Uterus (tissue), 4 donors: ENCODE measurements at places on chromosomes 2 and 18. TPM values are rescaled to one million over a fixed set of nuclear protein-coding genes. Genes with fewer than 3 reads are reported as not detected.

INPP5D gene
- total RNA-seq: 37.9 TPM

GRHL1 gene
- total RNA-seq: 2.2 TPM

GPAT2 gene
- total RNA-seq: 5.4 TPM

MAPRE2 gene
- total RNA-seq: 29.8 TPM

CD207 gene
- total RNA-seq: 2.5 TPM

CD8B2 gene
- total RNA-seq: not detected

CCT4 gene
- total RNA-seq: 88.4 TPM

PJVK gene
- not detected for total RNA-seq

RGPD4 gene
- 0.34 TPM for total RNA-seq

ESPNL gene
- total RNA-seq: 7.7 TPM

NAB1 gene
- total RNA-seq: 132 TPM

GRCh38 chr2:232492236-232492848, 4.7 kb upstream of the ECEL1 start:
- DNase-seq: no peak

- no peak for DNase-seq
Observed at GRCh38 chr2:181836583-181836982, 54.9 kb upstream of the ITPRID2 start.

DNA sequence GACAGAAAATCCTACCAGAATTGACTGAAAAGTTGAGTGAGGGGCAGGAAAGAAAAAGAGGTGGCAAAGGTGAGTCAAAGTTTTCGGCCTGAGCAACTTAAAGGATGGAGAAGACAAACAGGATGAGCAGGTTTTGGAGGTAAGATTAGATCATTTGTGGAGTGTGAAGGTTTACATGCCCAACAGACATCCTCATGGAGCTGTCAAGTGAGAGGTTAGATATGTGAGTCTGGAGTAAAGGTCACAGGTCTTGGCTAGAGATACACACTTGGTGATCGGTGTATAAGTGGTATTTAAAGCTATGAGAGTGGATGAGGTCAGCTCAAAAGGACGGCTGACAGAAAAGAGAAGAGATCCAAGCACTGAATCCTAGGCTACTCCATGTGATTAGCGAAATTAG, 11.1 kb upstream of the MYL12A start:
- DNase-seq: no peak

- DNase-seq: no peak
Observed at GRCh38 chr2:28400419-28400818, 7.8 kb downstream of the FOSL2 start.

DNA sequence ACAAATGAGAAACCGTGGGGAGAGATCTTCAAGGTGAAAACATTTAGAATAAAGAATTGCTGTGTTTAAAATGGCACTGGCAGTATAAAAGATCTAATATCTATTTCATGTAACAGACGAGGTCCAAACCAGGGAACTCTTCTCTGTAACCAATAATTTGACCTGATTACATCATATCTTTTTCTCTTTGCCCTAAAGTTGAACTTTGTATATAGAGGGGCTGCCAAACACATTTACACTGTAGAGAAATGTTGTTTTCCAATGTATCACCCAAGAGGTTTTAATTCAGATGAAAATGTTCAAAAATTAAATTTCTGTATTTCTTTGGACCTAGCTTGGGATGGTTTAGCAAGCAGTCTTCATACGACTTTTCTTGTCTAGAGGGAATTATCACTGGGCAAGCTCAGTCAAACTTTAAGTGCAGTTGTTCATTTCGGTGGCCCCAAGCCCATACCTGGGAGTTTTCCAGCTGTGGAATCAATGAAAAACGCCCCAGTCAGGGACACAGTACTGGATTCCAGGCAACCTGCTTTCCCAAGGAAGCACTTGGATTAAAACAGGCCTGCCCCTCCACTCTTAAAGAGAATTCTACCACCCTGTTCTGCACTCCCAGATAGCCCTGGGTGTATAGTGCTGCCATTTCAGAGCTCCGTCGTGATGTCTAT, 208.5 kb upstream of the FN1 start:
- DNase-seq: no peak

DNA sequence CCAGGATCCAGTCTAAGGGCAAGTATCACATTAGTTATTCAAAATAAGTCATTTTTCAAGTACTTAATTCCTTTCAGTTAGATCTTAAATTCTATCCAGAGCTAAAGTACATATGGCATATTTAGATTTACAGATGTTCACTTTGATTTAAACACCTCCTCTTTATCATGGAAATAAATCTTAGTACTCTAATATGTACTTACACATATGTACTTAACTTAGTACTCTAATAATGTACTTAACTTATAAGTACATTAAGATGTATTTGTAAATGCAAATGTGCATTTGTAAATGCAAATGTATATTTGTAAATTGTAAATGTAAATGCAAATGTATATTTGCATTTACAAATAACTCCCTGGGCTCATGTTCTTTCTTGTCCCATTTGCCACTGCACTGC, 14.6 kb downstream of the PIGN start:
- no peak for DNase-seq

DNA sequence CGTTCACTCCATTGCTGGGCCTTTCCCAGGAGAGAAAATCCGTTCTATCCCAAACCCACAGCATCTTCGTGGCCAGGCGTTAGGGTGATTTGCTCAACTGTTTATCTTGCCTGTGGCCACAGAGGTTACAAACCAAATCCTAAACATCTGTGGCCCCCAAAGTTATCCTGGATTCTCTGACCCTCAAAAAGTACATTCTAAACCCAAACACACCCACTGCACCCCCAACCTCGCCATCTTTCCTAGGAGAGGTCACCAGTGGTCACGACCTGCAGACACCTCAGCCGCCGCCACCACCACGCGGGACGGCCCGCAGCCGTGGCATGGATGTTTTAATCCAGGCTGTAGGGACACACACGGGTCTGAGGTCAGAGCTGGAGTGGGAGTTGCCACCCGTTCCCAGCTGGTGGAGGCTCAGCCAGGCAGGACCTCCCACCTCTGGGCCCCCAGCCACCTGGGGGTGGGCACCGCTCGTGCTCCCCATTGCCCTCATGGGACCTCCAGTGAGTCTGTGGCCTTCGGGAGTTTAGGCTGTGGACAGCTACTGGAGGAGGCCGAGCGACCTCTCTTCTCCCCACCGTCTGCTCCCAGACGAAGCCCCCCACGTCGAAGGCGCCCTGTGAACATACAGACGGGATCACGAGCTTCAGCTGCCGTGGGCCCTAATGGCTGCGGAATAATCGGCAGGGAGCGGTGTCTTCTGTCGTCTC, 72.0 kb downstream of the KCNG2 start:
- no peak for DNase-seq

- no peak for DNase-seq
Observed at GRCh38 chr2:19111354-19111753, 247.1 kb downstream of the OSR1 start.

- no peak for DNase-seq
Observed at GRCh38 chr2:7771781-7772180, 854.6 kb downstream of the RNF144A start.

GRCh38 chr2:157845081-157845480, 31.0 kb downstream of the ACVR1 start:
- no peak for DNase-seq

GRCh38 chr2:129711816-129712675, 267.4 kb upstream of the RAB6C start:
- no peak for DNase-seq

- DNase-seq: no peak
Observed at GRCh38 chr2:215572341-215572848, 136.5 kb upstream of the FN1 start.

DNA sequence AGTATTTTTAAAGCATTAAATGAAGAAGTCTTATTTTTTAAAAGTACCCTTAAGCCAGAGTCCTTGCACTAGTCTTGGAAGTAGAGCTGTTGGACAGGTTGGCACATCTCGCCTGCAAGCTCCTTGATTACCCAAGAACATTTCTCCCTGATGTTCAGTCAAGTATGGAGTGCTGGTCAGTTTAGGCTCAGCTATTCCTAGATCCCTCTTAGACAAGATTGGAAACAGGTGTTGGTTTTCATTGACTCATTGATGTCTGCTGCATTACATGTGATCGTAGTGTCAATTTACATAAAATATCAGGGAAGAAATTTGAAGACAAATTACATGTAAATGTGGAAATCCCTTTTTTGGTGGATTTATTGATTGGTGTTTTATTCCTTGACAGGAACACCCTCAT, 170.4 kb downstream of the ZNF407 start:
- DNase-seq: no peak

GRCh38 chr2:64454386-64455332, 697 bp downstream of the LGALSL start:
- peak; percentile 68 for DNase-seq

DNA sequence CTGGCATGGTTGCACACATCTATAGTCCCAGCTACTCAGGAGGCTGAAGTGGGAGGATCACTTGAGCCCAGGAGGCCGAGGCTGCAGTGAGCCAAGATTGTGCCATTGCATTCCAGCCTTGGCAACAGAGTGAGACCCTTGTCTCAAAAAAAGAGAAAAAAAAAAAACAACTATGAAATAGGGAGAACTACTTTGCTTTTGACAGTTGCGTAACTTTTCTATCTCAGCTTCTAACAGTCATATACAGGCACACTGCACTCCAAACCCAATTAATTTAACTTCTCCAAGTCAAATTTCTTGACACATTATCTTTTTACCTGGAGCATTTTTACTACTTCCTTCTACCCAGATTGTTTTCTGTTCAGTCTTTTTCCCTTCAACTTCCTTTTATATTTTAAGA, 24.1 kb upstream of the VWC2L start:
- DNase-seq: no peak

DNA sequence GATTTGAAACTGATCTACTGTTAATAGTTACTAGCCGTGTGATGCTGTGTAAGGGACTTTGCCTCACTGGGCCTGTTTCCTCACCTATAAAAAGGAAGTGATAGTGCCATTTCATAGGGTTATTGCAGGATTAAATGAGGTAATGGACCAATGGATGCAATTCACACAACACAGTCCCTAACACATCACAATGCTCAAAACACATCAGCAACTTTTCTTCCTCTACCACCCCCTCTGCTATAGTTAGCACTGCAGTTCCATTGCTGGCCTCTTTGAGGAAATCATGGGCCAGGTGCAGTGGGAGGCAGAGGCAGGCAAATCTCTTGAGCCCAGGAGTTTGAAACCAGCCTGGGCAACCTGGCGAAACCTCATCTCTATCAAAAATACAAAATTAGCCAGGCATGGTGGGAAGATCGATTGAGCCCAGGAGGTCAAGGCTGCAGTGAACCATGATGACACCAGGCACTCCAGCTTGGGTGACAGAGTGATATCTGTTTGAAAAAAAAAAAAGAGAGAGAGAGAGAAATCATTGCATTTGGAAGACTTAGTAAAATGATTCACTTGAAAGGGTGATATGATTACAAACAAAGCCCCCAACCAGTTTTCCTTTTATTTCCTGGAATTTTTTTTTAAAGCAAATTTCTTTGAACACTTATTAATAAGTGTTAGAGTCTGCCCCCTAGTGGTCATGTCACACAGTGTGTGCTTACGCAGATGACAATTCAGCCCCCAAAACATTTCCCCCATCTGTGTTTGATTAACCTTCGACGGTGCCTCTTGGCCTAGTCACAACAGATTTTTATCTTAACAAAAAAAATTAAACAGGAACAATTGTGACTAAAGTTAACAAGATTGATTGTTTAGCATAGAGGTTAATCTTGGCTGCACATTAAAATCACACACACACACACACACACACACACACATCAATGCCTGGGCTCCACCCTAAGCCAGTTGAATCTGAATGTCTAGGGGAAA, 88.6 kb upstream of the BCL11A start:
- DNase-seq: no peak

- no peak for DNase-seq
Observed at GRCh38 chr18:2417861-2418610, 153.3 kb downstream of the METTL4 start.

DNA sequence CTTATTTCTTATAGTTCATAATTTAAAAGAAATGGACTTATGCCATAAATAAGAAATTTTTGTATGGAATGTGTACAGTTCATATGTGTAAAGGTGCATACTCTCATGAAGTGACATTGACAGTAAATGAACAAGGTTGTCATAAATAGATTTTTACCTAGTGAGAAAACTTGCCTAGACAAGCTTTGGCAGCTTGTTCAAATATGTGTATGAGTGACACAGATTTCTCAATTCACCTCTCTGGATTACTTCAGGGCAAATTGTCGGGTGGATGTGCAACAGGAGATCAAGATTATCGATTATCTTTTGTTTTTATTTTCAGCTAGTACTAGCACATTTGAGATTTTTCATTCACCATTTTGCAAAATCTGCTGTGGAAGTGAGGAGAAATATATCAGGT, 758.1 kb upstream of the ACVR2A start:
- DNase-seq: no peak

DNA sequence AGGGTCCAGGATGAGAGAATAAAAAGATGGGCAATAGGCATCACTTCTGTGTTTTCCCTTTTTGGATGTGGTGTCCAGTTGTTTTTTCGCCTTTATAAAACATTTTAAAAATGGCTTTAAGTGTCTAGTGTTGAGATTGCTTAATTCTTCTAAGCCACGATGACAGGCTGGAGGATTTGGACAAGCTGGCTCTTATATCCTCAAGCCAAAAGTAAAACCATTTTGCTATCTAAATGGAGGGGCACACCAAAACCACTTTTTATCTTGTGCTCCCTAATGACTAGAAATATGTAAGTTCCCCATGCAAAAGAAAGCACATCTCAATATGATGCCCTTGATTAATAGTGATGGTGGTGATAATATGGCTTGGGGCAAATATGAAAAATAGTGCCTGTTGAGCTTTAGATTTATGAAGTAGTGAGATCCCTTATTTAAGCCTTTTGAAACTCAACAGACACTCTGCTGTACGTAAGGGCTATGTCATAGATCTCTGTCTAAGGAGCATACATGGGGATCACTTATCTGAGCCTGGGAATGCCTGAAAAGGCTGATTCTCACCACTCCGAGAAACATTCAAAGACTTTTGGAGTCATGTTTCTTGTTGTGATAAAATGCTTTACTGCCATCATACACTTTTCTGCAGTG, 185.5 kb downstream of the KCNS3 start:
- no peak for DNase-seq

DNA sequence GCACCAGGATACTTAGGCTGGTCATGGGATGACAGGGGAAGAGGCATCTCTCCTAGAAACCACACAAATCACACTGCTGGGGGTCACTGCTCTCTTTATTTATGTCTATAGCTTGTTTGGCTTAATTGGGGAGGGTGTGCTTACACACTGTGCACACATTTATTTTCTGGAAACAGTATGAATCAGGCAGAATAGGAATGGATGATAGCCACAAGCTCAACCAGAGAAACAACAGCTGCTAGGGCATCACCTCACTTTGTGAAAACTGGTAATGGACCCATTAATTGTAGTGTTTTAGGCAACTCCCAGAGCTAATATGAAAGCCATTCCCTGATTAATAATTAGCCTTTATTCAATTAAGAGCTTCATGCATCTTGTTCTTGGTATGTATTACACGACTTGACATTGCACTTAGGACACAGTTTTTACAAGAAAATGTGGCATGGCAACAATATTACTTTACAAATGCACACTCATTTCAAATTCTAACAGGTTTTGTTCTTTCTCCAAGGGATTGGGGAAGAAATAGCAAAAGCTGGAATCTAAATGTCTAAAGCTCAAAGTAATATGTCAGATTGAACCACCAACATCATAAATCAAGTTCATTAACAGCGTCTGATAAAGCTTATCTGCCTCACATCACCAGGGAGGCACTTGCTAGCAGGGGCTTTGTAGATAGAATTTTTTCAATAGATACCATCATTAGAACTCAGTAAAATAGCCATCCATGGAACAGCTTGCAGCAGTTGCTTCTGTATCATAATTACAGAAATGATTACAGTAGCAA, 361.9 kb upstream of the FSHR start:
- DNase-seq: no peak
